H4 (cell line): ENCODE measurements at places on chromosomes 2 and 18. TPM values are rescaled to one million over a fixed set of nuclear protein-coding genes. Genes with fewer than 3 reads are reported as not detected.

Gene NPC1
- total RNA-seq = 32.8 and 34.9 TPM in 2 replicates

Gene UGT1A10
- total RNA-seq = not detected in 2 replicates

Gene SLC9A4
- not detected in 2 replicates for total RNA-seq

Gene SPR
- total RNA-seq = 47.6 and 52.5 TPM in 2 replicates

Gene ITGAV
- total RNA-seq = 43.5 and 67.4 TPM in 2 replicates

Gene CCDC141
- 0.02 TPM in 1 of 2 replicates, not detected in the other for total RNA-seq

Gene DCC
- 0.02 and 1.0 TPM in 2 replicates for total RNA-seq
